ENCODE measurements at places on chromosomes 1 and 21. TPM values are rescaled to one million over a fixed set of nuclear protein-coding genes. Genes with fewer than 3 reads are reported as not detected.

Gene SELP
- total RNA-seq, result 8.1 TPM

Gene LRIG2
- total RNA-seq, result 8.4 TPM

Gene ITLN1
- 102 TPM for total RNA-seq

Gene GBP7
- total RNA-seq, result not detected

Gene OR2T33
- not detected for total RNA-seq

Gene FAM131C
- 11.8 TPM for total RNA-seq

Gene ZNF648
- total RNA-seq, result not detected

Gene C1orf141
- total RNA-seq, result not detected

Gene LPAR3
- 10.2 TPM for total RNA-seq

Gene CELA3B
- 1.2 TPM for total RNA-seq

Gene FMO5
- 0.43 TPM for total RNA-seq

Gene PTPN22
- 0.57 TPM for total RNA-seq

Gene CDK18
- 177 TPM for total RNA-seq

Gene RYR2
- total RNA-seq, result 1,134 TPM

Gene MYCL
- 0.43 TPM for total RNA-seq

Gene DSCAM
- total RNA-seq, result not detected
